Stimulated activated CD8-positive, alpha-beta memory T cell treated with anti-CD3 and anti-CD28 coated beads, Interleukin-7, amount 100 ng/mL, for 24 hours (primary cell): ENCODE measurements at places on chromosomes 6 and 20.

DNA sequence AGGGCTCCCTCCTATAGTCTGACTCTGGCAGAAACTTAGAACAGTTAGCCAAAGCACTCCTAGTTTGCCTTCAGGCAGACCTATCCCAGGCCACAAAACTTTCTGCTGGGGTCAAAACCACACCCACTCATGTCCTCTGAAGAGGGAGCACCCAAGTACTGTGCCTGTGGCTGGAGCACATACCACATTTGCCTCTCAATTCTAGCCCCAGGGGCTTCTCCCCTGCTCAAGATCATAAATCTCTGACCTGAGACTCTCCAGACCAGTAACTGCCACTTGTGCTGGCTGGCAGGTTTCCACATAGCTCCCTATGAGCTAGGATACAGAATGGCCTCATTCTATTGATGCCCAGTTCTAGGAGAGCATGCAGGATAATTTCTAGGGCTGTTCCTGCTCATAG, 781.0 kb downstream of the EYS start:
- DNase-seq: no peak

GRCh38 chr6:67127041-67127440, 1420.0 kb upstream of the EYS start:
- DNase-seq: no peak

DNA sequence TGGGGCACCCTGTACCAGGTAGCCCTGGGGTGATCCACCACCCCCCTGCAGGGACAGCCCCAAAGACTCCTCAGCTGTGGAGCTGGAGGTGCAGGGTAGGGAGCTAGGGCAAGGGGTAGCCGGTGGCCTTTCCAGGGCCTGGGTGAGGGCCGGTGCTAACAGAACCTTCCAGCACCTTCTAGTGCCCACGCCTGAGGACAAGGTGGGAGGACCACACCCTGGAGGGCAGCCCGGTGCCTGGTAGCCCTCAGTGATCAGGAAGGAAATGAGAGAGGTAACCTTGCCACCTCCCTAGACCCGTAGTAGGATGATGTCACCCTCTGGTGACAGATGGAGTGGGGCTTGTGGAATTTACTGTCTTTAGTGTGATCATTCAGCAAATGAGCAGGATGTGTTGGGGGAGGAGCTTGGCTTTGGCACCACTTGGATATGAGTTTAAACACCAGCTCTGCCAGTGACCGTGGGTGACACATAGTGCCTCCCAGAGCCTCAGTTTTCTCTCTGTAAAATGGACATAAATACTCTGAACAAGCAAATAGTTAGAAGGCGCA, 187.7 kb downstream of the NFATC2 start:
- no peak for DNase-seq

DNA sequence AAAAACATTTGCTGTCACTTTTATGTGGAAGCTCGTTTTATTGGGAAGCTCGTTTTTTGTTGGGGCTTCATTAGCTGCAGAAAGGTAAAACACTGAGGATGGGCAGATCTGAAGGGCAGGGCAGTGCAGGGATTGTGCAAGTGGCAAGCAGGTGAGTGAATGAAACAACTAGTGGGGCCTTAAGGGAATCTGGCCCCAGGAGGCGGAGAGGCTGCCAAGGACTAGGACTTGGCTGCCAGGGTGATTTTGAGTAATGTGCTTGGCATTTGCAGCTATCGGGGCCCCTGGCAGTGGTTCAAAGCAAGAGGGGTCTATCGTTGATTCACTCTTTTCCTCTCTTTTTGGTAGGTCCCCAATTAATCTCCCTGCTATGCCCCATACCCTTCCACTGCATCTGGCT, 11.5 kb downstream of the IL22RA2 start:
- no peak for DNase-seq

DNA sequence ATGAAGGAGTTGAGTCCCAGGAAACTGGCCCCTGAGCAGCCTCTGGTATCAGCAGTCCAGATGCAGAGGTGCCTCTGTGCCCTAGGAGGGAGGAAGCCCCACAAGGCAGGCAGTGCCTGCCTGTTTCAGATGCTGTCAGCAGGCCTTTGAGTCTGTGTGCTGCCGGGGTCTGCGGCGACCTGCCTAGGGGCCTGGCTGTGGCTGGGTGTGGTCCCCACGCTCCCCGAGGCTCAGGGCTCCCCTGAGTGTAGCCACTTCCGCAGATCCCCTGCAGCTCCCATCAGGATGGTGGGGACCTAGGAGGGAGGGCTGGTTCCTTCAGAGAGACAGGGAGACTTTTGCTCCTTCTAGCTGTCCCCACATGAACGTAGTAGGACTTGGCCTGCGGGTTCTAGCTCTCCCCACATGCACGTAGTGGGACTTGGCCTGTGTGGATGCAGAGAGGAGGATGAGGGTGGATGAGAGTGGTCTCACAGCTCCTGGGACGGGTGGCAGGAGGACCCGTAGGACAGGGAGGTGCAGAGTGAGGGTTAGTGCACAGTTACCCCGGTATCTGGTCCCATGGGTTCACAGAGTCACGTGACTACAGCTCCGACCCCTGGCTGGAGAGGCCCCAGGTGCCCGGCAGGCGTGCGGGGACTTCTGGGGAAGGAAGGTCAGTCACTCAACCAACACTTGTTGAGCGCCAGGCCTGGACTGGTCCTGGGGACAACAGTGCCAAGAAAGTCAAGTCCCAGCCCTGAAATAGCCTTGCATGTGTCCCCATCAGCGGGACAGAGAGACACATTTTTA, 41.0 kb downstream of the CDH4 start:
- no peak for DNase-seq

GRCh38 chr20:21302664-21303060, 469 bp upstream of the XRN2 start:
- no peak for DNase-seq

GRCh38 chr6:164795056-164795815, 514.2 kb downstream of the C6orf118 start:
- no peak for DNase-seq
